ENCODE measurements at places on chromosomes 16 and 17. TPM values are rescaled to one million over a fixed set of nuclear protein-coding genes. Genes with fewer than 3 reads are reported as not detected.

GRCh38 chr17:72030067-72030899 is 90.5 kb upstream of the SOX9 start:
- no peaks in the 10 kb centered on the region for H3K4me1 ChIP-seq
- H3K36me3 ChIP-seq: no peaks in the 10 kb centered on the region
- peak overlapping the region; percentile 19 for H3K4me3 ChIP-seq
- DNase-seq: no peak

DNA sequence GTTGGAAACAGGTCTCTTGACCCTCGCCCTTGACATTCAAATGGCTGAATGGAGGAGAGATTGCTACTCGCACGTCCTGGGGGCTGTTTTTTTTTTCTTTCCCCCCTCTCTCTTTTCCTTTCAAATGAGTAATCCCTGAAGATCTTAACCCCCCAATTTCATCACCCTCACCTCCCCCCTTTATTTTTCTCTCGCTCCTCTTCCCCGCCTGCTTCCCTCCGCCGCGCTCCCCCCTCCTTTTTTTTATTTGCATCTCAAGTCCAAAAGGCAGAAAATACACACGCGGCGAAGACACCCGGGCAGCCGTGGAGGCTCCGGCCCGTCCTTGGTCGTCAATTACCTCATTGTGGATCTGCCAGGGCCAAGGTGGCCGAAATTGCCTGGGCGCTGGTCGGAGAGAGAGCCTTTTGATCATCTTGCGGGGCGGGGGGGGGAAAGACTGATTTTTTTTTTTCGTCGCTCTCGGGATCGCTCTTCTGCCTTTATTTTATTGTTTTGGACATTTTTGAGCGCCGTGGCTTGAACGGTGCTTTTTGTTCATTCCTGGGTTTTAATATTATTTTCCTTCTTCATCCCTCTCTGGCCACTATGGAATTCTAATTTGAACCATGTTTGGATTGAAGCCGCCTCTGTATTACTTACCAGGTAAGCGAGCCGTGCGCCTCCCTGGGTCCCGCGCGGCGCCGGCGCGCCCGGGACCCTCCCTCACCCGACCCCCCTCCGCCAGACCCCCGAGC is 57.2 kb upstream of the GSE1 start:
- DNase-seq: no peak
- no peaks in the 10 kb centered on the region for H3K27me3 ChIP-seq
- H3K36me3 ChIP-seq: no peaks in the 10 kb centered on the region
- peaks cover 76% of the 10 kb centered on the region for H3K4me1 ChIP-seq
- H3K27ac ChIP-seq: peak overlapping the region; percentile 95

- no peaks in the 10 kb centered on the region for H3K4me1 ChIP-seq
- no peak overlapping the region for H3K27ac ChIP-seq
- peak; percentile 62 for DNase-seq
- no peak overlapping the region for H3K4me3 ChIP-seq
- H3K27me3 ChIP-seq: no peaks in the 10 kb centered on the region
These were observed 8.7 kb upstream of the GFOD2 start for GRCh38 chr16:67727521-67728485.

DNA sequence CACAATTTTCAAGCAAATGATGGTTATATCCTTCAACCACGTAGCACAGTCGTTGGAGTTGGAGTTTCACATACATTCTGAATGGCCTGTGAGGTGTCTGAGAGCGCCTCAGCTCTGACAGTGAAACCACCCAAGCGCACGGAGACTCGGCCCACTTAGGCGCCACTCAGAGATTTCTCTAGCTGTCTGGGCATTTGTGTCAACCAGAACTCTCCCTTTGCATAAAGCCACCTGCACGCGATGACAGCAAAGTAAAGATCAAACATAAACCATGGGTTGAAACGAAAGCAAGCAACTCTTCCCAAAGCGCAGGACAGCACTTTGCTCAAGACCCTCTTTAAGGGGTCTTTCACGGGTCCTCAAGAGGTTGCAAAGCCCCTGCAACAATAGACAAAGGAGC is 533 bp downstream of the SLC6A4 start:
- H3K36me3 ChIP-seq: no peaks in the 10 kb centered on the region
- DNase-seq: no peak
- no peak overlapping the region for H3K27ac ChIP-seq

GRCh38 chr16:13254998-13255614 is 353.7 kb downstream of the SHISA9 start:
- DNase-seq: no peak
- H3K4me3 ChIP-seq: no peak overlapping the region
- H3K27me3 ChIP-seq: no peaks in the 10 kb centered on the region
- H3K36me3 ChIP-seq: no peaks in the 10 kb centered on the region
- H3K4me1 ChIP-seq: no peaks in the 10 kb centered on the region

Gene VMO1
- total RNA-seq: 16.5 TPM

Gene CACNG4
- not detected for total RNA-seq

DNA sequence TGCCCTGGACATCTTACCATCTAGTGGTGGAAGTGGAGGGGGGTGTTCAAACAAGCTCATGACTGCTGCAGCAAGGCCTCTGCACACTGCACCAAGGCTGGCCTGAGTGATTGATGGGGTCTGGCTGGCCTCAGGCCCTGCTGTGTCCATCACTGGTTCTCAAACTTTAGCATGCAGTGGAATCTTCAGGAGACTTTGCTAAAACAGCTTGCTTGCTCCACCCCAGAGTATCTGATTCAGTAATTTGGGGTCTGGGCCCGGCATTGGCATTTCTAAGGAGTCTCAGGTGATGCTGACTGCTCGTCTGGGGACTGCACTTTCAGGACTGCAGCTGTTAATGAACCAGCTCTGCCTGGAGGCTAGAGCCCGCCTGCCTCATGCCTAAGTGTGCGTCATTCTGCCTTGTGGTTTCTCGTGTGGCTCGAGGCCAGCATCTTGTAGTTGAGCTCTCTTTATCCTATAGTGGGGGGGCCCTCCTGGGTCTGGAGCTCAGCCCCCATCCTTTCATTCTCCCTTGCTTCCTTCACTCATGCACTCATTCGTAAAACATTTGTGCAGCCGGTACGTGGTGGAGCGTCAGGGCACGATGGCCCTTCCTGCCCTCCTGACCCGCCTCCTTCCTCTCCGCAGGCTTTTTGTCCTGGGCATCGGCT is 4.1 kb downstream of the MGAT5B start:
- DNase-seq: peak; percentile 51
- no peak overlapping the region for H3K4me3 ChIP-seq
- H3K27ac ChIP-seq: no peak overlapping the region

Gene TMEM238L
- total RNA-seq: not detected

DNA sequence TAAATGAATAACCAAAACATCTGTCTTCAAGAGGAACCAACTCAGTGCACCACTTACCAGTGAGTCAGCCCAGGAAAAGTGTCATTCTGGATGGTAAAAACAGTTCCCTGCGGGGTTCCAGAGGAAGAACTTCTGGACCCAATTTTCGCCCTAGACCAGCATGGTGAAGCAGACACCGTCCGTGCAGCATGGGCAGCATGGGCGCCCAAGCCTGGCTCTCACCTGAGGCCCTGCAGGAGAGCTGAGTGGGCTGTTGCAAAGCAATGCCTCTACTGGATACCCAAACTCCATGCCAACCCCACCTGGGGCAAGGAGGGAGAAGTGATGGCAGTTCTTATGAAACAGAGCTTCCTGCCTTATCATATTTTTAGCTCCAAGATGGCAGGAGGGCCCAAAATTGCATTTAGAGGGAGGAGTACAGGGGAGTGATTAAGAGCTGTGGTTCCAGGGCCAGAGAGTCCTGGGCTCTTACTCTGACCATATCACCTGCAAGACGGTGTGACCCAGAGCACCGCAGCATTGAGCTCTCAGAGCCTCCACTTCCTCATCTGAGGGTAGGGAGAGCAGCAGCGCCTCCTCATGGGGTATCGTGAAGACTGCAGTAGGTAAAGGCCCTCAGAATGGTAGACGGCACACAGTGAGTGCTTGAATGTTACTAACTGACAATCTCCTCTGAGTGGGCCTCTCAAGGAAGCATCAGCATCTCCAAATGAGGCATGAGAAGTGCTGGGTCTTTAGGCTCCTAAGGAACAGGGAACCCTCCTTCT is 16.6 kb upstream of the INPP5K start:
- H3K27ac ChIP-seq: no peak overlapping the region
- no peak for DNase-seq
- H3K4me3 ChIP-seq: no peak overlapping the region
- no peaks in the 10 kb centered on the region for H3K4me1 ChIP-seq

Gene KREMEN2
- total RNA-seq: 0.40 TPM

- no peak overlapping the region for H3K27ac ChIP-seq
- no peak overlapping the region for H3K4me3 ChIP-seq
- DNase-seq: no peak
- no peaks in the 10 kb centered on the region for H3K27me3 ChIP-seq
- no peaks in the 10 kb centered on the region for H3K4me1 ChIP-seq
- H3K36me3 ChIP-seq: no peaks in the 10 kb centered on the region
These were observed 47.2 kb downstream of the GPRC5B start for GRCh38 chr16:19837331-19837980.

- H3K27ac ChIP-seq: no peak overlapping the region
- no peak for DNase-seq
- no peaks in the 10 kb centered on the region for H3K36me3 ChIP-seq
- peaks cover 50% of the 10 kb centered on the region for H3K4me1 ChIP-seq
These were observed 23.5 kb upstream of the FOXK2 start for GRCh38 chr17:82495844-82496528.

- H3K4me3 ChIP-seq: no peak overlapping the region
- peak; percentile 72 for DNase-seq
- H3K36me3 ChIP-seq: no peaks in the 10 kb centered on the region
- peaks cover 22% of the 10 kb centered on the region for H3K27me3 ChIP-seq
- peak overlapping the region; percentile 56 for H3K27ac ChIP-seq
These were observed 15.8 kb upstream of the TBX21 start for GRCh38 chr17:47717261-47717697.

DNA sequence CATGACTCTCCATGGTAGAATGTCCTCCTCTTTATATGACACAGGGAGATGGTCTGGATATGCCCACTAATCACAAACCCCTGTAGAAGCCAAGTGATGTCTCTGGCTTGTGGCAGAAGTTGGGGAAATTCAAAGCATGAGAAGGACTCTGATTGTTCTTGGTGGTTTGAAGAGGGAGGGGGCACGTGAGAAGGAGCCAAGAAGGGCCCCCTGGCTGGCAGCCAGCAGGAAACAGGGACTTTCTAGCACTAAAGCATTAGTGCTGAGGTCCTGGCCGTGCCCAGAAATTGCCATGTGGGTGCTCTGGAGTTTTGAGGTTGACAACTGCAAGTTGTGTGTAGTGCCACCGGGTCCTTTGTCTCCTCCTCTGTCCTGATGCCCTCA is 199.9 kb downstream of the LGALS9B start:
- no peak overlapping the region for H3K27ac ChIP-seq
- H3K27me3 ChIP-seq: no peaks in the 10 kb centered on the region
- H3K36me3 ChIP-seq: no peaks in the 10 kb centered on the region
- H3K4me3 ChIP-seq: no peak overlapping the region
